CD8-positive, alpha-beta T cell (primary cell): ENCODE measurements at places on chromosomes 16 and 17.

DNA sequence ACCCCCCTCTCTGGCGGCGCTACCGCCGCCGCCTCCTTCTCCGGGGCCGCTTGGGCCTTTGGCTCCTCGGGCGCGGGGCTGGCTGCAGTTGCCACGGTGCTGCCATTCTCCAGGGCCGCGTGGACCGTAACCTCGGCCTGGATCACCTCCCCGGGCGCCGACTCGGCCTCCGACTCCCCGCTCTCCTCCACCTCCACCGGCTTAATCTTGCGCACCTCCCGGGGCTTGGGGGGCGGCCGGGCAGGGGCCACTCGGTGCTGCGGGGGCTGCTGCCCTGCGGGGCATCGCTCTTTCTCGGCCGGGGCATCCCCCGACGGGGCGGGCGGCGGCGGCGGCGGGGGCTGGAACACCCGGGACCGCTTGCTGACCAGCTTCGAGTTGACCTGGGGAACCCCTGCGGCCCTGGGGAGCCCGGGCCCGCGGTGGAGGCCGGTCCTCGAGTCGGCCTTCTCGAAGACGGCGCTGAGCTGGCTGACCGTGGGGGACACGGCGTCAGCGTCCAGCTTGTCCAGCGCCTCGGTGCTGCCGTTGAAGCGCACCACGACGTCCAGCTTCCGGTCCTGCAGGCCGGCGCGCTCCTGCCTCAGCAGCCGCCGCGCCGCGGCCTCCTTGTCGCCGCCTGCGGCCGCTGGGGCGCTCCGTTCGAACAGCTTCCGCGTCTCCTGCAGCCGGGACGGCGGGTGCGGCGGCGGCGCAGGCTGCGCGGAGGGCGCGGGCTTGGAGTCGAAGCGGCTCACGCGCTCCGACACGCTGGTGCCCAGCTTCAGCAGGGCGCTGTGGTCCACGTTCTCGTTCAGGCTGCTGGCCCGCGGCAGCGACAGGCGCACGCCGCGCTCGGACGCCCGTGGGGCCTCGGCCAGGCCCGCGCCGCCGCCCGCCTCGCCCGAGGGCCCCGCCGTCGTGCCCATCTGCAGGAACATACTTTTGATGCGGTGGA is 792 bp downstream of the PPP1R9B start:
- DNase-seq = no peak

GRCh38 chr17:9905902-9906301 is 831 bp upstream of the RCVRN start:
- no peak for DNase-seq

GRCh38 chr16:8958344-8959167 is 5.2 kb downstream of the USP7 start:
- DNase-seq = peak; percentile 46

DNA sequence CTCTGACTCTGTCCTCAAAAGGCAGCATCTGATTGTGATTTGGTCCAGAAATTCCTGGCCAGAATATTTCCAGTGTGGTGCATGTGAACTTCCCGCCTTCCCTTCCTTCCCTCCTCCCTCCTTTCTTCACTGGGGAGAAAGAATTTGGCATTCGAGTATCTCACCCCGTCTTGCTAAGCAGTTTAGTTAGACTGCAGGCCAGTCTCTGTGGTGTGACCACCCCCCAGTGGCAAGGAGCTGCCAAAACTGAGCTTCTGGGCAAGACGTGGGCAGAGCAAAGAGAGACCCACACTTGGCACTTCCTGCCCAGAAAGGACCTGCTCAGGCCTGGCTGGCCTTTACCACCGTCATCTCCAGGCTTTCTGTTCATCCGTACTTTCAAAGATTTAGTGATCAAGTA is 36.4 kb downstream of the SNX20 start:
- peak; percentile 48 for DNase-seq

- no peak for DNase-seq
These were observed 170.0 kb upstream of the ZNF267 start for GRCh38 chr16:31703526-31704128.

- DNase-seq = no peak
These were observed 24.7 kb upstream of the TOB1 start for GRCh38 chr17:50890675-50891516.

DNA sequence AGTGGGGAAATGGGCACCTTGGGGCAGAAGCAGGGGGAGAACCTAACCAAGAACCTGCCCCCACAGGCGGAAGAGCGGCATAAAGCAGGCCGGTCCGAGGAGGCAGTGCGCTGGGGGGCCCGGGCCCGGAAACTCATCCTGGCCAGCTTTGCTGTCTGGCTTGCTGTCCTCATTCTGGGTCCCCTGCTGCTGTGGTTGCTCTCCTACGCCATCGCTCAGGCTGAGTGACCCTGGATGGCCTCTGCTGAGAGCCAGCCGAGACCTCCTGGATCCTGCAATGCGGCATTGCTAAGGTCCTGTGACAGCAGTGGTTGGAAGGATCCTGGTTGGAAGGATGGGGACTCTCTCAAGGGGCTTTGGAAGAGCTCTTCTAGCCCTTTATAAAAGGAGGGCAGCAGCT is 4.5 kb upstream of the PHKG2 start:
- DNase-seq = no peak

GRCh38 chr17:39455919-39456318 is 4.9 kb upstream of the MED1 start:
- no peak for DNase-seq

DNA sequence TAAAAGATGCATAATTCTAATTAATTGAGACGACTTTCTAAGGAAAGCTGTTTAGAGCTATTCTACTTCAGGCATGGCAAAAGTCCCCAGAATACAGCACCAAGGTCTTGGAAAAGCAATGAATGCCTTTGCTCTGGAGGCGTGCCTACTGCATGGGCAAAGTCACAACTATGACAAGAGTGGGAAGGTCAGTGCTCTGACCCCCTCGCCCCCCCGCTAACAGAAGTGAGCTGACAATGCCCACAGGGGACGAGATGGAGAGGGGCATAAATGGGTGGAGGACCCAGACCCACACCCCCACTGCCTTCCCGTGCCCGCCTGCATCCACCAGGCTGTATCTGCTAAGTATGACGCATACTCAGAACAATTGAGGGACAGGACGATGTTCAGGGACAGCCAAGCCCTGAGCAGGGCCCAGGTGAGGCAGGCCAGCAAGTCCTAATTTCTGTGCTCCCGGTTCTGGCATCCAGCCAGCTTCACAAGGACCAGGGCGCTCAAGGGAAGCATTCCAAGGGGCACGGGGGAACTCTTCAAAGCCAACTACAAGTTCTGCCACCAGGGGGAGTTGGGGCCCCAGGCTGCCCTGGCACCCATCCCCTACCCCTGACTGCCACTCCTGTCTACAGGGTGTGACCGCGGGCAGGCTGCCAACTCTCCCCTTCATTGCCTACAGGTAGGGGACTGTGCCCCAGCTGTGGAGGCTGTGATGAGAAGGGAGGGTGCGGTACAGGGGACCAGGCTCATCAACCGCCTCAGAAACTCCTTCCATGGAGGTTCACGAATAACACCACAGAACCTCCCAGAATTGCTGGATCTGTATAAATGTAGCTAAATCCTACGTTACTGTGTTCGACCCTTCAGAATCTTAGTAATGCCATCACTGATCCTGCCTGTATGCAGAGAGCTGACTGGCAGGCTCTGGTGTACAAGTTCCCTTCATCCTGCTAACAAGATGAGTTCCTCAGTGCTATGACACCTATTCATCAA is 20.8 kb downstream of the NPRL3 start:
- peak; percentile 69 for DNase-seq

DNA sequence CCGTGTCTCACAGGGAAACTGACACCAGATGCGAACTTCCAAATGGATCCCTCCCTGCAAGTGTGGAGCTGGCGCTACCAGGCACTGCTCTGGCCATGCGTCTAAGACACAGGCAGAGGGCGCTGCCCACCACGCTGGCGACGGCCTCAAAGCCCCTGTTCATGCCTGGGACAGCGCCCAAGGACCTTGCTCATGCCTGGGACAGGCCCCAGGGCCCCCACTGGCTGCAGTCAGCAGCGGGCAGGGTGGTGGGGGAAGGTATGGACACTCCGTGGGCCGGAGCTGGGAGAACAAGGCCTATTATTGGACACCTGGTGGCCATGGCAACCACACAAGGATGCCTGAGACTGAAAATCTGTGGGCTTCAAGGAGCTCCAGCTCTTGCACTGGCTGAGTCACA is 8.8 kb downstream of the ZG16B start:
- peak; percentile 63 for DNase-seq

DNA sequence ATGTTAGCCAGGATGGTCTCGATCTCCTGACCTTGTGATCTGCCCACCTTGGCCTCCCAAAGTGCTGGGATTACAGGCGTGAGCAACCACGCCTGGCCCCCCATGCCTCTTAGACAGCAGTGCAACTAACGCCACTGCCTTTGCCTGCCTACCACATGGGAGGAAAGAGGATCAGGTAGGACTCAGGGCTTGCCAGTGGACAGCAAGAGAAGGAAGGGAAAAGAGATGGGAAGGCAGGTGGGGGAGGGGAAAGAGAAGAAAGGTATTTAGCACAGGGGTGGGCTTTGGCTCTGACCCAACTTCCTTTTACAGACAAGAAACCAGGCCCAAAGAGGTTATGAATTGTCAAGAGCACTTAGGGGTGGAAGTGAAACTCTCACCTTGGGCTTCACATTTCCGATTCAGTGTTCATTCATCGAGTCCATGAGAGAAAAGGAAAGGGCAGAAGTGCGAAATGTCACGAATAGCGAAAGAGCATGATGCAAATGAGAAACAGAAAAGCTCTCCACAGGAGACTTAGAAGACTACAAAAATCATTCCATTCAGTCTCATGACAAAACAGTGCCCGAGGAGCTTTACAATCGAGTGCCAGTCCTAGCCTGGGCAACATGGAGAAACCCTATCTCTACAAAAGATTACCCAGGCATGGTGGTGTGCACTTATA is 36.4 kb downstream of the CDK5R1 start:
- peak; percentile 62 for DNase-seq

DNA sequence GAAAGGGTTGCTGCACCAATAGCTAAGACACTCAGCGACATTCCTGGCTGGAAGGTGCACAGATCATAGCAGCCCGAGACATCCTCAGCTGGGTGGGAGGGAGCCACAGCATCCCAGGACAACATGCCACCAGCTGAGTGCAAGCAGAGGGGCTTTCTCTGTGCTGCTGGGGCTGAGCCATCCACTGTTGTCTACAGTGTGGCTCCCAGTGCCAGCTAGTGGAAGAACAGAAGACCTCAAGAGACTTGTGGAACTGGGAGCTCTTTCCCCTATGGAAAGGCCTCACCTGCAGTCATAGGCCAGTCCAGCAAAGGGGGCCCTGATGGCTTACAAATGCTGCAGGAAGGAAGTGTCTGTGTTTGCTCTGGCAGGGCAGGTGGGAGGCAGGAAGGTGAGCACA is 131.0 kb downstream of the C16orf78 start:
- no peak for DNase-seq

- no peak for DNase-seq
These were observed 36.1 kb upstream of the COX10 start for GRCh38 chr17:14033166-14033565.
